ENCODE measurements at places on chromosomes 4 and X.

GRCh38 chrX:56789518-56790070 lies 60.6 kb downstream of the NBDY start:
- DNase-seq, result no peak

DNA sequence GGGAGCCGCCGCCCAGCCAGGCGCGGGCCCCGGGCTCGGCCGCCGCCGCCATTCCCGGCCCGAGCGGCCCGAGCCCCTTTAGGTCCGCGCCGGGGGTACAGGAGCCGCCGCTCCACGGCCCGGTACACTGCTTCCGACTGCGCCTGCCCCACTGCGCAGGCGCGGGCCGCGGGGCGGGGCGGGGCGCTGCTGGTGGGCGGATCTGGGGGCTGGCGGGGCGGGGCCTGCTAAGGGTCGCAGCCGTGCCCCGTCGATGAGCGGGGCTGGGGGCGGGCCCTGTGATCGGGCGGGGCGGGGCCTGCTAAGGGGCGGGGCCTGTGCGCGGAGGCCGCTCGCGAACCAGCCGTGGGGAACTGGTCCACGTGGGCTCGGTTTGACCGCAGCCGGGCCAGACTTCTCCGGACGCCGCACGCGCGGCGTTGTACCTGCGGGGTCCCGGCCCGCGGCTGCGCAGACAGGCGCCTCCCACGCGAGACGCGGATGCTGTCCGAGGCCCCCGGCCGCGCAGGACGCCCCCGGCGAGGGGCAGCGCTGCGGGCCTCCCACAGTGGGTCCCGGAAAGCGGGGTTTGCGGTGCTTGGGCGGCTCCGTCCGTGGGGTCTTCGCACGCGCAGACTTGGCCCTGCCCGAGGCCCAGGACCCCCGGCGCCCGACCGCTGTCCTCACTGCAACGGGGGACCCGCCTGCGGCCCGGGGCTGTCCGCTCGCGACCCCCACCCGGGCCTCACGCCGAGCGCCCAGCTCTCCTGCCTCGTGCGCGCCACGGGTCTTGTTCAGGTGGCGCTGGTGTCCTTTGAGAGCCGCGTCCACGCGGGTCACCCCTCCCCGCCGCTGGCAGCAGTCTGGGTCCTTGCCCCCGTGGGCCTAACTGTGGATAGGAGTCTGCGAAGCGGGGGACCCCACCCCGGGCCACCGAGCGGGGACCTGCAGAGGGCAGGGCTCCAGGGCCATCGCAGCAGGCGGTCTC lies at the start of gene DGKQ:
TSS of gene DGKQ (minus strand) at position 139 of the 967 bp plus-strand sequence. CDS start at position 52, 87 bp downstream.
- peak; percentile 84 for DNase-seq

GRCh38 chr4:22500128-22500611 lies 15.7 kb downstream of the ADGRA3 start:
- DNase-seq, result no peak

- no peak for DNase-seq
Measured at GRCh38 chr4:185693548-185694215, 118.3 kb downstream of the SORBS2 start.

DNA sequence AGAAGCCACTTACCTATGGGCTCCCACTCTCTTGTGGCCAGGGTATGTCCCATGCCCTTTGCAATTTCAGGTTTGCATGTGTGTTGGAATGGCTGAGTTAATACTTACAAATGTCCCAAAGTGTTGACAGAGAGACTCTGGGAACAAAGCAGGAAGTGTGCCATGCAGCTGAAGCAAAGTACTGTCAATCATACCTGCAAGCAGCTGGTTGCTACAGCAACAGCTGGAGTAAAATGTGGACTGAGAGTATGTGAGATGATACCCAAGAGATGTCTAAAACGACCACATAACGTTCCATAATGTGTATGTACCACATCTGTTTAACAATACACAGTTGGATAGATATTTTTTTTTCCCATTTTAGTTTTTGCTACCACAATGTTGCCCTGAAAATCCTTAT lies 82.8 kb upstream of the CAMK2D start:
- DNase-seq, result no peak

DNA sequence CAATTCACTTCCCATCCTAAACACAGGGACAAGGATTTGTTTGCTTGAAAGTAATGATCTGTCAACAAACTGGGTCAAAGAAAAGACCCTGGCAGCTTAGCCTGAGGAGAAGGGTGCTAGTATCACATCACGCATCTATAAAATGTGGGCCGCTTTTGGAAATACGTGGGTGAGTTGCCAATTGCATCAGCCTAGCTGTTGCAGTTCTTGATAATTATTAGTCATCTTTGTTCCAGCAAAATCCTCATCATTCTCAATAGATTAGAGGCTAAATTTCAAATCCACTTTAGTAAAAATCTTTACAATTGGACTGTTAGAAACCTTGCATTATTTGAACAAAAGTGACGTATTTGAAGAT lies 33.6 kb upstream of the TAPT1 start:
- peak; percentile 43 for DNase-seq

- DNase-seq, result no peak
Measured at GRCh38 chr4:79869597-79870237, 203.3 kb downstream of the ANTXR2 start.

- DNase-seq, result peak; percentile 31
Measured at GRCh38 chr4:47674144-47674543, 163.7 kb downstream of the CORIN start.

- no peak for DNase-seq
Measured at GRCh38 chr4:182924497-182924896, 7.3 kb upstream of the DCTD start.

DNA sequence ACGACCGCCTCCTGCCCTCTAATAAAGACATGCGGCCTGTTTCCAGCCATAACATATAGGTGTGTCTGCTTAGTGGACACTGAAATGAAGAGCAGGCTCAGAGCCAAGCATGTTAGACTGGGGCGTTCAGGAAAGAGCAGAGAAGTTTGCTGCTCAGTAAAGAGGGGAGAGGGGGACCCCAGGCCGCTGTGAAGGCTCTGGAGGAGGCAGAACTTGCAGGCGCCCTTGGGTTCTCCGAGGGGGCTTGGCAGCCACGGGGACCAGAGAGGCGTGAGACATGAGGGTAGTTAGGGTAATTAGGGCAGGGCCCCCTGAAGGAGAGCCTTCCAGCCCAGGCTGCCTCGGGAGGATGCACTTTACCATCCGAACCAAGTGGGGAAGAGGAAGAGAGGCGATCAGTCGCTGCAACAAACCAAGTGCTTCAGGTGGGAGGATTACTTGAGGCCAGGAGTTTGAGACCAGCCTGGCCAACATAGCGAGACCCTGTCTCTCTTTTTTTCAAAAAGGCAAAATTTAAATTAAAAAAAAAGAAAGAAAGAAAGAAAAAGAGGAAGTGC lies 46.6 kb upstream of the CDKN2AIP start:
- no peak for DNase-seq

DNA sequence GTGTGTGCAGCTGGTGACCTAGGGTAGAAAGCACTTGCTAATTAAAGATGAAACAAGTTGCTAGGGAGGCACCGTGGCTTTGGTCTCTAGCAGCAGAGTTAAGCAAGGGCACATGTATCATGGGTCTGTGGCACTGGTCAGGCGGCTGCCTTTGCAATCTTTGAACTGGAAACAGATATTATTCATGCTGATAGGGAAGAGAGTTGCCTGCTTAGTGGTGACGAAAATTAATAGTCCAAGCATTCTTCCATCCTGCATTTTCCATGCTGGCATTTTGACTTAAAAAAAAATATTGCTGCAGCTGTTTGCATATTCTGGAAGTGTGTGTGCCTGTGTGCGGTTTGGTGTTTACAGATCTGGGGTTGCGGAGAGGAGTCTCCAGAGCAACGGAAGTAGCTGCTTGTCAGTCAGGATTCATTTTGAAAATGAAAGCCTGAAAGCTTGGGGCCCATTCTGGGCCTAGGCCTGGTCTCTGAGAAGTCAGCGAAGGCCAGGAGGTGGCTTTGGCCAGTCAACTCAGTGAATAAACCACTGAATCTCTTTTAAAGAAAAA lies 2.3 kb upstream of the SOWAHD start:
- DNase-seq, result peak; percentile 14

DNA sequence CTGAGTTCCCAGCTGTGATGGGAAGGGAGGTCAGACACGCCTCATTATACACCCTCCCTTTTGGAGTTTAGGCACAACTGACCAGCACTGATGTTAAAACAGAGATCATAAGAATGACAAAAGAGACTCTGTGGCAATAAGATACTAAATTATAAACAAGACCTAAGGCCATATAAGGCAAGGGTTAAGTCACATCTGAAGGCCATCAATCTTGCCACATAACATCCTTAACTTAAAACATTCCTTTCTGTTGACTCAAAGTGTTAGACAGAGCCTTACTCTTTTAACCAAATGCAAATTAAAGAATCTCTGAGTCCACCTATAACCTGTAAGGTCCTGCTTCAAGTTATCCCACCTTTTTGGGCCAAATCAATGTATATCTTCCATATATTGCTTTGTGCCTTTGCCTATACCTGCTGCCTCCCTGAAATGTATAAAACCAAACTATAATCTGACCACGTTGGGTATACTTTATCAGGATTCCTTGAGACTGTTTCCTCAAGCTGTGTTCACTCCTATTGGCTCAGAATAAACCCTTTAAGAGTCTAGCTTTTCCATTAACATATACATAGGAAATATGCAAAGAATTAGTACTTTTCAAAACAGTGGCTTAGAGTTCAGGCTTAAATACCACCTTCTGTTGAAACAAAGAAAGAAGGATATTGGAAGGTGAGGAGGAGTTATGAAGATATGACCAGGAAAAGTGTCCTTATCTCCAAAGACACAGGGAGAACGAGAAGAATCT lies 214.4 kb upstream of the PPP1R2C start:
- peak; percentile 55 for DNase-seq

GRCh38 chrX:54029529-54030143 lies 14.6 kb downstream of the PHF8 start:
- no peak for DNase-seq

GRCh38 chrX:16436348-16437188 lies 213.4 kb upstream of the S100G start:
- DNase-seq, result peak; percentile 83

GRCh38 chrX:460823-461640 lies 74.3 kb upstream of the PPP2R3B start:
- DNase-seq, result no peak

GRCh38 chr4:15888515-15888914 lies 50.0 kb downstream of the FGFBP1 start:
- peak; percentile 16 for DNase-seq

DNA sequence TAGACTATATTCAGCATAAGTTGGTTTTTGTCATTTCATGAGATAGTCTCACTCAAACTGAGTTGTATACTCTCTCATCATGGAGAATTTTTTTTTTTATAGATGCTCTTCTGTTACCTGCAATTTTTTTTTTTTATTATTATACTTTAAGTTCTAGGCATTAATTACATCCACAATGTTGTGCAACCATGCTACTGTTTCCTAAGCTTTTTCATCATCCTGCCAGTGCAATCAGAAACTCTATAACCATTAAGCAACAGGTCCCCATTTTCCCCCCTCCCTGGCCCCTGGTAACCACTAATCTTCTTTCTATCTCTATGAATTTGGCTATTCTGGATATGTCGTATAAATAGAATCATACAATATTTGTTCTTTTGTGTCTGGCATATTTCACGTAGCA lies 321.6 kb downstream of the STIM2 start:
- no peak for DNase-seq

DNA sequence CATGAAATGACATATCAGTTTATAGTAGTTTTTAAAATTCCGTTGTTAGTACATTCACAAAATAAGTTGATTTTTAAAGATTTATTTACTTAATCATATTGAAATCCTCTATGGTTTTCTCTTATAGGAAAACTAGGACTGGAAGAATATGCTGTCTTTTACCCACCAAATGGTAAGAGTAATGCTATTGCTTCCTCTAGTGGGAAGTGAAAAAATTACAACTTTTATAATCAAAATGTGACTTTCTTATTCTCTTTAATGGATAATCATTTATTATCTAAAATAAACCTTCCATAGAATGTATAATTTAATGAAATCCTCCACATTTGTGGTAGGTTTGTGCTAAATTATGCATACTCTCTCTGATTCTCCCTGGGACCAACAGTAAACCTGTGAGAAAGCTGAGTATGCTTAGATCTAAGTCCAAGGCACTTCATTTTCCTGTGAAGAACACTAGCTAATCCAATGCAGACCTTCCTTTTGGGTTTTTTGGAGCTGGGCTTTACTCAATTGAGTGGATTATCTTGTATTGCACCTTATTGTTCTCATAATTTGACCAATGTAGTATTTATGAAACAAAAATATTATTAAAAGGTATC lies 136.2 kb downstream of the TBC1D19 start:
- DNase-seq, result peak; percentile 28

DNA sequence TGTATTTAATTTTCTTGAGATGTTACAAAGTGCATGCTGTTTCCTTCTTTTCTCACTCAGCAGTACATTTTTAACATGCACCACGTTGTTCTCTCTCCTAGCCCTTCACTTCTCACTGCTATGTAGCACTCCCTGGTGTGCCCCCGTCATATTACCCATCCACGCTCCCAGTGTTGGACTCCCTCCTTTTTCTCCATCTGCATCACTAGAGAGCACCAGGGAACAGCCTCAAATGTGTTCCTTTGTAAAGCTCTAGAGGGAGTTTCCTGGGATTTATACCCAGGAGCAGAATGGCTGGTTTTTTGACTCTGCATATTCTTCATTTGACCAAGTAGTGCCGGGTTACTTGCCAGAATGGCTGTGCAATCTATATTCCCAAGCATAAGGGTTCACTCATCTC lies 240.3 kb upstream of the ANXA3 start:
- no peak for DNase-seq

GRCh38 chrX:20456971-20457370 lies 190.3 kb upstream of the RPS6KA3 start:
- no peak for DNase-seq

GRCh38 chr4:52987392-52988056 lies 125.4 kb downstream of the RASL11B start:
- peak; percentile 17 for DNase-seq

DNA sequence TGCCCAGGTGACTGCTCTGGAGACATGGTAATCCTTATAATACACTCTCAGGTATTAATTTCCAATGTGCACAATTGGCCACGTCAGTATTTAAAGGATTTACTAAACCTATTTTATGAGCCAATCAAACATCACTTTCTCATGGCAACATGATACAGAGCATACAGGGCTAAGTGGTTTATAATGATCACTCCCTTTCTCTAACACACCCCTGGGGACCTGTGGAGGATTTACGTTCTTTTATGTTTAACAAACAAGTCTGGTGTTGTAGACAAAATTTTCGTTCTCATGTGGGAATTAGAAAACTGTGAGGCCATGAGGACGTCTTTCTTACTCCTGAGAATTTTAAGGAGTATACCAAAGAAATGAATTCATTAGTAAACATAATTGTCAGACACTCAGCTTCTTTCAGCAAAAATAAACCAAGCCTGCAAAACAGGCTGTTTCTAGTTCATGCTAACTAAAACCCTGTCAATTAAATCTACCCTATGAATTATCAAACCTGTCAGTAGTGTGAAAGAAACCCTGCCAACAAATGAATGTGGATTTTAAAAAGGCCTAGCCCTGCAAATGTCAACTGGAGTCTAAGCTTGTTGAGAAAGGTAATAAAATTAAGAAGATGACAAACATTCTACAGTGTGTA lies 155.8 kb downstream of the PDGFC start:
- no peak for DNase-seq

DNA sequence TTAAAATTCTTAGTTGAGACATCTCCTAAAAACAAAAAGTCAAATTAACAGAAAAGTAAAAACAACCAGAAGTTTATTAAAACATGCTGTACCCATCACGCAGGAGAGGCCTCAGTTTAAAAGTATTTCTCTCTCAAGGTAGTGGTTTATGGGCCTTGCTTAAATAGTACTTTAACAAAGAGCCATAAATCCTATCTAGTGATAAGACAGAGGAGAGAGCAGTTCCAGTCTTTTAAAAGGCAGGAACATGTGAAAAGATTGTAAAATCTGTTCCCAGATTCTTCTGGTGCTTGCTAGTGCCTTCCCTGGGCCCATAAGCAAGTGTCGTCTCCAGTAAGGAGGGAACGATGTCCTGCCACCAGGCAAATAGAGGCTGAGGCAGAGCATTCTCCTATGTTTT lies 476.3 kb upstream of the ADGRL3 start:
- no peak for DNase-seq

Data from fibroblast of skin of right biceps (primary cell).